ENCODE measurements at places on chromosomes 5 and 9.

- H3K4me1 ChIP-seq: no peaks in the 10 kb centered on the region
- peaks cover 14% of the 10 kb centered on the region for H3K27me3 ChIP-seq
- no peak overlapping the region for H3K4me3 ChIP-seq
- H3K36me3 ChIP-seq: no peaks in the 10 kb centered on the region
- peak; percentile 21 for DNase-seq
Measured at GRCh38 chr5:135214897-135215616, 181.0 kb upstream of the PITX1 start.

GRCh38 chr9:16992138-16992537 lies 121.7 kb upstream of the BNC2 start:
- H3K4me1 ChIP-seq: no peaks in the 10 kb centered on the region
- no peak for DNase-seq
- no peak overlapping the region for H3K27ac ChIP-seq
- H3K27me3 ChIP-seq: no peaks in the 10 kb centered on the region

DNA sequence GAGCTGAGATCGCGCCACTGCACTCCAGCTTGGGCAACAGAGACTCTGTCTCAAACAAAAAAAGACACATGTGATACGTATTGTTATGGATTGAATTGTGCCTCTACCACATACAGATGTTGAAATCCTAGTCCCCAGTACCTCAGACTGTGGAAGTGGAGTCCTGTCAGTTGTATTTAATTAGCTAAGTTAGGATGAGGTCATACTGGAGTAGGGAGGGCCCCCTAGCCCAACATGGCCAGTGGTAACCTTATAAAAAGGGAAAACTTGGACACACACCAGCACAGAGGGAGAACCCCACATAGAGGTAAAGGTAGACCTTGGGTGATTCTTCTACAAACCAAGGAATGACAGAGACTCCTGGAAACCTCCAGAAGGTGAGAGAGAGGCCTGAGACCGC lies 119.8 kb downstream of the GADD45G start:
- H3K36me3 ChIP-seq: peaks cover 8% of the 10 kb centered on the region
- no peak for DNase-seq

DNA sequence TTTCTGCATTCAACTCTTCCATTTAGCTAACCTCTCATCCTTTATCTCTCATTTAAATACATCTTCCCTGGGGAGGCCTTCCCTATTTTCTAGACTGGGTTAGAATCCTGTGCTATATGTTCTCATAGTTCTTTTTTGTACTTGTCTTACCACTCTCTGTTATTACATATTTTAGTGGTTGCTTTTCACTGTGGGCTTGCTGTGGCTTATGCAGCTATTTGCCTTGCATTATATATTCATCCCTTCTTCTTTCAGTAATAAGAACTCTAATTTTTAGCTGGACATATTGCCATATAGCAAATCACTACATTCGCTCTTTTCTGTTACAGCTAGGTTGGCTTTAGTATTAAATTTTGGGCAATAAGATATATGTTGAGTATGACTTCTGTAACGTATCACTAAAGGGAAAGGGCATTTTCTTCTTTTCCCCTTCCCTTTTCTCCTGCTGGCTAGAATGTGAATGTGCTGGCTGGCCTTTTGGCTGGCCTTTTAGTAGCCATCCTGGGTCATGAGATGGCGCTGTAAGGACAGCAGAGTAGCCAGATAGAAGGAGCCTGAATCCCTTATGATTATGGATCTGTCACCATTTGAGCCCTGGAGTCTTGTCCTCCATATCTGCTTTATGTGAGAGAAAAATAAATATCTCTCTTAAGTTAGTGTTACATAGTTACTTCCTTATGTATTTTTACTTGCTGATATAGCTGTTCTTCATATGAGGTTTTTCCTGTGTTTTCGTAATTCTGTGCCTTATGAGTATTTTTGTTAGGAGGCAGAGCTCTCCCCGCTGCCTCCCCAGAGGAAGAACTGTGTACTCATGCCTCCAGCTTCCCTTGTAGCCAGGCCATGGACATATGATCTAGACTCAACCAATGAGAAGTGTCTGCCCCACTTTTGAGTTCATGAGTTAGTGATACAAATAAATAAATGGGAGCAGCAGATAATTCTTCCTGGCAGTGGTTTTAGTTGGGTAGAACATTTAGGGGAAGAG lies 65.8 kb downstream of the NDUFAF2 start:
- DNase-seq: no peak
- no peaks in the 10 kb centered on the region for H3K4me1 ChIP-seq
- H3K4me3 ChIP-seq: no peak overlapping the region
- no peaks in the 10 kb centered on the region for H3K36me3 ChIP-seq
- H3K27ac ChIP-seq: no peak overlapping the region
